Epithelial cell of alveolus of lung (primary cell): ENCODE measurements at places on chromosomes 7 and 10. TPM values are rescaled to one million over a fixed set of nuclear protein-coding genes. Genes with fewer than 3 reads are reported as not detected.

AGFG2 gene
- 6.6 and 16.9 TPM in 2 replicates for total RNA-seq

MLXIPL gene
- total RNA-seq, result 2.3 TPM in 1 of 2 replicates, not detected in the other

STOX1 gene
- total RNA-seq, result 0.48 TPM in 1 of 2 replicates, not detected in the other

HABP2 gene
- total RNA-seq, result not detected in 2 replicates

FAM25G gene
- total RNA-seq, result not detected in 2 replicates

ARL4A gene
- 14.7 and 32.2 TPM in 2 replicates for total RNA-seq

TUBB8 gene
- under 0.01 TPM in 1 of 2 replicates, not detected in the other for total RNA-seq

NEBL gene
- total RNA-seq, result 6.6 and 8.4 TPM in 2 replicates

AGAP5 gene
- total RNA-seq, result 0.13 and 4.4 TPM in 2 replicates

GDF10 gene
- 0.91 and 8.2 TPM in 2 replicates for total RNA-seq

WDR91 gene
- total RNA-seq, result 6.7 and 25.2 TPM in 2 replicates

PTN gene
- 34.1 and 37.0 TPM in 2 replicates for total RNA-seq

NODAL gene
- total RNA-seq, result not detected in 2 replicates

VGF gene
- total RNA-seq, result 0.40 and 0.91 TPM in 2 replicates

PLPP4 gene
- total RNA-seq, result 4.3 TPM in 1 of 2 replicates, not detected in the other

KLF14 gene
- 0.13 TPM in 1 of 2 replicates, not detected in the other for total RNA-seq

ZNF107 gene
- 2.2 and 4.3 TPM in 2 replicates for total RNA-seq

GNAT3 gene
- total RNA-seq, result 0.16 TPM in 1 of 2 replicates, not detected in the other

PPP1R17 gene
- total RNA-seq, result not detected in 2 replicates

ACSM6 gene
- total RNA-seq, result not detected in 2 replicates

LIPK gene
- total RNA-seq, result not detected in 2 replicates

COL1A2 gene
- total RNA-seq, result 2,043 and 2,173 TPM in 2 replicates

CPA4 gene
- 1.8 and 3.1 TPM in 2 replicates for total RNA-seq

SEMA3D gene
- total RNA-seq, result 1.2 and 1.6 TPM in 2 replicates

SPDYE6 gene
- not detected in 2 replicates for total RNA-seq

CTAGE8 gene
- 0.08 and 0.26 TPM in 2 replicates for total RNA-seq

ADAM12 gene
- total RNA-seq, result 3.4 and 8.1 TPM in 2 replicates

MCMBP gene
- total RNA-seq, result 38.6 and 45.0 TPM in 2 replicates

ADIRF gene
- total RNA-seq, result 2.7 and 24.5 TPM in 2 replicates

H2BK1 gene
- not detected in 2 replicates for total RNA-seq

PRPF18 gene
- 17.1 and 22.4 TPM in 2 replicates for total RNA-seq

MXI1 gene
- total RNA-seq, result 10.6 and 35.7 TPM in 2 replicates

CYP2C19 gene
- not detected in 2 replicates for total RNA-seq
